ENCODE measurements at places on chromosomes 7 and 10.
A peak's percentile ranks its signal among the peaks of the same experiment; 100 is the strongest.

GRCh38 chr10:129604333-129605032, 137.4 kb downstream of the MGMT start:
- no peak for DNase-seq

DNA sequence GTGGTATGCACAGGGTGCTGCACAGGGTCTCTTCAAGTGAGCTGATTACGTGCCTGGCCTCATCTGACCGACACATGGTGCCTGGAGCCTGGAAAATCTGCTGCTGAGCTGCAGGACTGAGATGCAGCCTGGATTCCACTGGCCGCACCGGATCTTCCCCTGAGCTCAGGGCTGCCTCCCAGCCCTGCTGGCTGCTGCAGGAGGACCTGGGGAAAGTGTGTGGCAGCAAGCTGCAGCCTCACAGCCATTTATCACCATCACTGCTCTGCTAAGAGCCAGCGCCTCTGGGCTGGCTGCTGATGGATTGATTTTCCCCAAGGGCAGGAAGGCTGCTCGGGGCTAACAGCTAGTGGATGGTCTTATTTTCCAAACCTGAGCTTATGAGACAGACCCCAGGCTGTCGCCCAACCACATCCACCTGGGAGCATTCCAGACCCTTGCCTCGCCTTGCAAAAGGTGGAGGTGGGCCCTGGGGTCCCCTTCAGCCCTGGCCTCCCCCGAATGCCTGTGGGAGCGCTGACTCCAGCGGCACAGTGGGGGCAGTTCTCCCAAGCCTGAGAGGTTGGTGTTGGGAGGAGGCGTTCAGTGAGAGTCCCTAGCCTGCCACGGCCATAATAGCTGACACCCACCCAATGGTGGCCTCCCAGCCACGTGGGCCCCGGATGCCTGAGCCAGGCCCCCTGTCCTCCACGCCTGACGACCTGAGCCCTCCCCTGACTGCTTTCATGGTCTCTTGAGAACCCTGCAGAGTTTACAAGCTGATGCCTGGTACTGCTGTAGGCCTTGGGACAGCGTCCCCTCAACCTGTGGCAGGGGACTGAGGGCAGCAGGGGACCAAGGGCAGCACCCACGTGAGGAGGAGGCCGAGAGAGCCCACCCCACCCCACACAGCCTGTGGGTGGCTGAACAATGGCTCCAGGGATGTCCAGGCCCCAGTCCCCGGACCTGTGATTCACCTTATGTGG, 38.2 kb downstream of the STK32C start:
- no peak for DNase-seq

GRCh38 chr7:6691609-6692106, 15.1 kb downstream of the ZNF12 start:
- no peak for DNase-seq

- DNase-seq: no peak
These were observed 10.9 kb downstream of the PRKG1 start for GRCh38 chr10:51085204-51085603.

GRCh38 chr7:43648473-43649406, 65.8 kb downstream of the STK17A start:
- no peak for DNase-seq

DNA sequence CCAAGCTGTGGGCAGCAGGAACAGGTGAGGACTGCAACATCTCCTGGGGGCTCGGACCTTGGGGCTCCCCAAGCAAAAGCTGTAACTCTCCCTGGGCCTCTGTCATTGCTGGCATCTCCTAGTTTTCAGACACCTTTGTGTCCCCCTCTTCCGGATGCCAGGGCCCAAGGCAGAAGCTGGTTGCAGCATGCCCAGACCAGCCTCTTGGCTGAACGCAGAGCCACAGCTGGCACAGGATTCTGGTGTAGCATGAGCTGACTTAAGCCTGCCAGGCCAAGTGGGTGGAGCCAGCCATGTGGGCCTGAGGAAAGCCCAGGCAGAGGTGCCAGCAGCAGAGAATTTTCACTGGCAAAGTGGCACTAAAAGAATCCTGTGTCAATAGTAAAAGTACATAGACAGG, 43.5 kb downstream of the ZWINT start:
- DNase-seq: no peak

GRCh38 chr10:33287112-33287511, 47.4 kb downstream of the NRP1 start:
- DNase-seq: no peak

GRCh38 chr7:149020483-149020882, 7.8 kb downstream of the PDIA4 start:
- DNase-seq: no peak

- DNase-seq: no peak
These were observed 85.8 kb downstream of the CALN1 start for GRCh38 chr7:72326365-72326764.

DNA sequence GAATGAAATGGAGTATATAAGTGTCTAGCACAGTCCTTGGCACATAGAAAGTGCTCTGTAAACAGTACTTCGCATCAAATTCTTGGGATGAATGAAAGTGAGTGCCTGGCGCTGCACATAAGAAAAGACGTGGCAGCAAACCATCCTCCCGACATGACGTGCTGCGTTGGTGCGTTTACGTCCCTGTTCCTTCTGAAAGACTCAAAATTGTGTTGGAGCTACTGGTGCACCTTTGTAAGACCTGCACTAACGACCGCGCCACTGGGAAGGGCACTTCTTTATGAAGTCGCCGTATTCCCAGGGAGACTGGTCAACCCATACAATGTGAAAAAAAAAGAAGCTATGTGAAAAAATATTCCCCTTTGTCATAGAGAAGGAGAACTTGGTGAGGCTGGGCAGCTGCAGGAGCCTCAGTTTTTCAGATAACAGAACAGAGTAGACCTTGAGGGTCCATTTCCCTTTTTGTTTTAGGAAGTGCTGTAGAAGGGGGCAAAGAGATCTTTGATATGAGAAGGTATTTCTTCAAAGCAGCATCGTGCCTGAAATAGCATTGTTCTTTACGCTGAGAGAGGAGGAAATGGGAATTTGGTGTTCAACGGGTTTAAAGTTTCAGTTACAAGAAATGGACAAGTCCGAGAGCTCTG, 91.7 kb downstream of the PTPRE start:
- DNase-seq: peak; percentile 30

GRCh38 chr7:46139079-46139478, 218.0 kb upstream of the IGFBP3 start:
- no peak for DNase-seq

DNA sequence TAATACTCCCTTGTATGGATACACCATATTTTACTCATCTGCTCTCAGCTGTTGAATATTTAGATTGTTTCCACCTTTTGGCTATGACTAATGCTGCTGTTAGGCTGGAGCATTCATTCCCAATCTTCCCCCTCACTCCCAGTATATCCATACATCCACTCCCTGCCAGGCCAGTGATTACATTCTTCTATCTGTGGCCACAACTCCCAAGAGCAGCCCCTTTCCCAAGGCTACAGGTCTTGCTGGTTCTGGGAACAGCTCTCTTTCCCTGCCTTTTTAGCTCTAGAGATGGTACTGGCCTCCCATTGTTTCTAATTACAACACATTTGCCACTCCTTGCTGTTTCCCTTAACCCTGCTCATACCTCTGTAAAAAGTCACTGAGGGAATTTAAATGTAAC, 28.2 kb downstream of the SFR1 start:
- no peak for DNase-seq

DNA sequence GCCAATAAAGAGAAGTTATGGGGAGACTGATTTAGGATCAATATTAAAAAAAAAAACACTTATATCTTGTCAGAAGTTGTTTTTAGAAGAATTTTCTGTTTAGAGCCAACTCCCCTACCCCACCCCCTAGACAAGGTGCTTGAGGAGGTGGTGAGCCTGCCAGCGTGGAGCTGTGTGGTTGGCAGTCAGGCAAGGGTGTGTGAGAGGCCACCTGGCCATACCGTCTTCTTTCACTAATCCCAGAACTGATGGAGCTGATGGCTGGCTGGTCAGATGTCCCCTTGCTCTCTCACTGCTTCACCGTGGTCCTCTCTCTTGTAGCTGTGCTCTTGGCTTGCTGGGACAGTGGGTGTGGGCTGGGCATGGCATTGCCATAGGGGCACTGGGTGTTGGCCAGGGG, 34.3 kb downstream of the NACAD start:
- no peak for DNase-seq

DNA sequence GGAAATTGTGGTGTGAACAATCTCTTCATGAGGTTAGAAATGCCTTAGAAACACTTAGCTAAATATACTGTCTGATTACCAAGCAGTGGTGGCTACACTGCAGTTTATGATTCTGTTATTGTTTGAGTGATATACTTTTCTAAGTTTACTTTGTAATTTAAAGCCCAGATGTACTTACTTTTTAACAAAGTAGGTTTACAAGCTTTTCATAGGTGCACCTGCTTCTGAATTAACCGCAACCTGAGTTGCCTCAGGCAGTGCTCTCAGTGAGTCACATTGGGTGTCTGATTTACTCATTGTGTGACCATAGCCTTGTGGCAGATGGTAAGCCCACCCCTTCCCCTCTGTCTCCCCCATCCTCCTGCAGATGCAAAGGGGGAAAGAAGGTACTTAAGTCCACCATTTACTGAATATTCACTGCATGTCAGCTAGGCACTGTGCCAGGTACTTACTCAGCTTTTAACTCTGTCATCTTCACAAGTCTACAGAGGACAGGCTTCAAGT, 9.0 kb downstream of the MTURN start:
- no peak for DNase-seq

- no peak for DNase-seq
These were observed 51.3 kb upstream of the FRMD4A start for GRCh38 chr10:14382022-14382421.

DNA sequence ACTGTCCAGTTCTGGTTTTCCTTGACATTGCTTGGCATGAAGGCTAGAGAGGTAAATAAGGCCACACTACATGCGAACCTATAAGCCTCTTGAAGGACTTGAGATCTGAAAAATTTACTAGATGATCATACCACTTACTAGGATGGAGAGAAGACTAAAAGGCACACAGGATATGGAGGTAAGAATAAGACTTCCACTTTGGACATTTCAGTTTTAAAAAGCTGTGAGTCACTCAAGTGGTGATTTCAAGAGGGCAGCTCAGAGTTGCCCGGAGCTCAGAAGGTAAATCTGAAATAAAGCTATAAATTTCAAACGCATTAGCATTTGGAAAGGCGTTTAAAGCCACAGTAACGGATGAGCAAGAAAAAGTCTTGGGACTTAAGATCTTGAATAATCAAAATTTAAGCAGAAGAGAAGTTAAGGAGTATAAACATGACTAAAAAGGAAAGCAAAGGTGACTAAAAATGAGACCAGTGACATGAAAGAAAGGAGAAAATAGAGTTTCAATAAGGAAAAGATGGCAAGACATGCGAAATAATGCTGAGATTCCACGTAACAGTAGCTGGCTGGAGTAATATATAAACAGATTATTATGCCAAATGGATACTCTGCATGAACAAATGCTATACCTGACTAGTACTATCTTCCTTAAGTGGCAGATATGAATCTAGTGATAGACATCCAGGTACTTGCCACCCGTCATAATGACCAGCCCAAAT, 68.3 kb downstream of the SNX13 start:
- DNase-seq: no peak

- no peak for DNase-seq
These were observed 297.6 kb downstream of the LHFPL3 start for GRCh38 chr7:104625956-104626355.

DNA sequence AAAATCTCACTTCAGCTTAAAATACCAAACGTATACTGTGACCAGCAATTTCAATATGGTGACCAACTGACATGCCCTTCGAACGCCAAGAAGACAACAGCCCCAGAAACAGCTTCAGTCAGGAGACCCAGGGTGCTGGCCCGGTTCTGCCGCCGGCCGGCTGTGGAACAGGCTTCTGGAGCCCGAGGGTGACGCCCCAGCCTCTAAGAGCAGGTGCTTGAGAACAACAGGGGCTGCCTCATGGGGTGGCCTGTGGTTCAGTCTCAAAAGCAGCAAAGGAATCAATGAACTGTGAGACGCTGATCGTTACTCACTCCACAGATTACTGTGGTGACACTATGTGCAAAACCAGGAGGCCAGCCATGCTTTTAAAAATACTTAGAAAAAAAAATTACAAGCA, 17.3 kb downstream of the GPER1 start:
- no peak for DNase-seq

DNA sequence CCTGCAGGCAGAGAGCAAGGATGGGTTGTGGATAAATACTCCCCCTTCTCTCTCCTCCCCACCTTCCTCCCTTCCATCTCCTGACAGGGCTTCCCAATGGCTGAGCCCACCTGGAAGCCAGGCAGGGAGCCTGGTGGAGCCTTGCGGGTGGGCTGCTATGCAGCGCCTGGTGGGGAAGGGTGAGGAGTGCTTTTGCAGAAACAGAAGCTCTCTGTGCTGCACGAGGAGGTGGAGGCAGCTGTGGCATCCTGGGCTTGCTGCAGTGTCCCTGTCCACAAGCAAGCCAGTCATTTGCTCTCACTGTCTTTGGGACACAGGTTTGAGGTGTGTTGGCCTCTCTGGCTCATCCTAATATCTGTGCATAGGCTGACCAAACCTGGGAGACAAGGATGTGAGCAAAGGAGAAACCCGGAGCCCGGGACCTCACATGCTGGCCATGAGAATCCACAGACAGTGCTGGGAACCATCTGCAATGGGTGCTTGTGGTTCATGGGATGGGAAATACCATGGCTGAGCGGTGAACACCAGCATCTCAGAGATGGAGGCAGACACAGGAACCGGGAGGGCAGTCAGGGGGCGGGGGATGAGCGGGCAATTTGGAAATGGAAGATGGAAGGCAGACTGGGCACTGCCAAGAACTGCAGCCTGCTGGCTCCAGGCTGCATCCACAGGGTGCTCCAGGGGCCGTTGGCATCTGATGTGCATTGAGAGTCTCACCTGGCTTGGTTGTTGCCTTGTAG, 364.2 kb downstream of the GLRX3 start:
- DNase-seq: peak; percentile 54

DNA sequence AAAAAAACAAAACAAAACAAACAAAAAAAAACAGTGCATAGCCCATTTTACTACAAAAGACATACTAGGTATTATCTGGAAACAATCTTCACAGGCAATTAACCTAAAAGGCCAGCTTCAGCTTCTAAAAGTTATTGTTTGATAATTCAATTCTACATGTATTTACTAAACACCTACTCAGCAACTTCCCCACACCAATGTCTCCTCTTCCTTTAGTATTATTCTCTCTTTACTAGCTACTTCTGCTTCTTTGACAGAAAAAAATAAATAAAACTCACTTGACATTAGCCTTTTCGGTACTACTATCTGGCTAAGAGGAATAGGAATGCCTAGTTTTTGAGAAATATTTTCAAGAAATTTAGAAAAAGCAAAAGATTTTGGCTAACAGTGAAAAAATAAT, 2.8 kb downstream of the TM9SF3 start:
- no peak for DNase-seq

- DNase-seq: no peak
These were observed 709.7 kb downstream of the CNTNAP2 start for GRCh38 chr7:146826329-146826728.

DNA sequence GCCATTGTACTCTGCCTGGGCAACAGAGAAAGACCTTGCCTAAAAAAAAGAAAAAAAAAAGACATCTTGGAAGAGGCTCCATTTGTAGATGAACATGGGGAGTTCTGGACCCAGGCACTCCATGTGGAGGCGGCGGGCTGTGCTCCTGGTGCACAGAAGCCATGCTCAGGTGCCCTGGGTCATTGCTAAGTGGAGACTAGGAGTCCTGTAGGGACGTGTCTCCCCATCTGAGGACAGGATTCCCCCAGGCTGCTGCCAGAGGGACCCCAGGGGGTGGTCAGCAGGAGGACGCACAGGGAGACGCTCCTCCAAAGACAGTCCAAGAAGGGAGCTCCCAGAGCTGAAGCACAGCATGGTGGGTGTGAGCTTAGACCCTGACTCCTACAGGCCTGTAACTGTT, 34.3 kb downstream of the SBDS start:
- no peak for DNase-seq

Measured in left forelimb (tissue), 1 donor.